ENCODE measurements at places on chromosomes 6 and 20.

- peaks cover 56% of the 10 kb centered on the region for H3K27me3 ChIP-seq
- no peak overlapping the region for H3K27ac ChIP-seq
- no peaks in the 10 kb centered on the region for H3K36me3 ChIP-seq
- H3K4me1 ChIP-seq: no peaks in the 10 kb centered on the region
These were observed 46.2 kb downstream of the PAK5 start for GRCh38 chr20:9792674-9793073.

- no peaks in the 10 kb centered on the region for H3K27me3 ChIP-seq
- H3K27ac ChIP-seq: peak overlapping the region; percentile 99
- H3K4me3 ChIP-seq: peak overlapping the region; percentile 97
- H3K4me1 ChIP-seq: peaks cover 28% of the 10 kb centered on the region
- DNase-seq: no peak
These were observed 860 bp upstream of the TMEM14C start for GRCh38 chr6:10721850-10722569.

DNA sequence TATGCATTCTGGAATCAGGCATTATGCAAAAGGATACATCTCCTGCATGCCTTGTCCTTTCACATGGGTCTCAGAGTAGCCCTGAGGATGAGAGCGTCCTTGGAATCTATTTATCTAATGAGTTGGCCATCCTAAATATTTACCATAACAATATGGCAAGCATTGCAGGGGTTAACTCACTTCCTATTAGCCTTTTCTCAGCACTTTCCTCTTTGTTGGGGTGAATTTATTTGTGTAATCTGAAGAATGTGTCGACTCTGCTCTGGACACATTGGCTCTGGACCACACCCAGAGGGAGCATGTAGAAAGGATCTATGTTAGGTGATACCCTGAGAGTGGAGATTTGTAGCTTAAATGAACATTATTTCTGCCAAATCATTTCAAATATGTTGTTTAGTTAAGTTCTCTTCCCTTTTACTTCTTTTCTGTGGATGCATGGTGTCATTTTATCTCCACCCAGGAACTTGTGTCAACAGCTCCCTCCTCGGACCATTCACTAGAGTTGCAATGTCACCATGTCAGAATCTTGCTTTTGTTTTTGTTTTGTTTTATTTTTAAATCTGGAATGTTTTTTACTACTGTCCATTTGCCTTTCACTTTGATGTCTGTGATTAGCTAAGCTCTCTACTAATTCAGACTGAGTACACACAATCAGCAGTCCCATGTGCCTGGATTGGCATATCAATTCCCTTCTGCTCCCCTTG, 757.0 kb upstream of the MMS22L start:
- no peak overlapping the region for H3K4me3 ChIP-seq
- H3K36me3 ChIP-seq: no peaks in the 10 kb centered on the region
- no peak overlapping the region for H3K27ac ChIP-seq
- H3K4me1 ChIP-seq: peaks cover 21% of the 10 kb centered on the region
- DNase-seq: no peak

- no peaks in the 10 kb centered on the region for H3K27me3 ChIP-seq
- peaks cover 35% of the 10 kb centered on the region for H3K4me1 ChIP-seq
- no peaks in the 10 kb centered on the region for H3K36me3 ChIP-seq
These were observed 16.4 kb upstream of the HMGN4 start for GRCh38 chr6:26521600-26522391.

DNA sequence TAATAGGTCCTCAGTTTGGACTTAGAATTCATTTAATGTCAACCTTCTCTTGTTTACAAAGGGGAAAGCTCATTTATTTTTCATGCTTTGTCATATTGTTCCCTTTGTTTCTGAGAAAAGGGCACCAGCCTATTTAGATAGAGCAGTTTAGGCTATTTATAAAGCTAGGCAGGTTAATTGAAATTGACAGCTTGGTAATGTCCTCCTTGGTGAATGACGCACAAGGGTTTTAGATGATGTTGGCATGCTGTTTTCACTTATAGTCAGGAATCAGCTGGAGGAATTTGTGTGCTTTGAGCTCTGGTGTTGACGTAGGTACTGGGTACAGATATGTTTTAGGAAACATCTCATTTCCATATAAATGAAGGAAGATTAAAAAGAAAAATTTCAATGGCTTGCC, 45.2 kb downstream of the BCKDHB start:
- H3K27me3 ChIP-seq: no peaks in the 10 kb centered on the region
- no peak for DNase-seq
- peak overlapping the region; percentile 44 for H3K27ac ChIP-seq
- peaks cover 7% of the 10 kb centered on the region for H3K4me1 ChIP-seq

DNA sequence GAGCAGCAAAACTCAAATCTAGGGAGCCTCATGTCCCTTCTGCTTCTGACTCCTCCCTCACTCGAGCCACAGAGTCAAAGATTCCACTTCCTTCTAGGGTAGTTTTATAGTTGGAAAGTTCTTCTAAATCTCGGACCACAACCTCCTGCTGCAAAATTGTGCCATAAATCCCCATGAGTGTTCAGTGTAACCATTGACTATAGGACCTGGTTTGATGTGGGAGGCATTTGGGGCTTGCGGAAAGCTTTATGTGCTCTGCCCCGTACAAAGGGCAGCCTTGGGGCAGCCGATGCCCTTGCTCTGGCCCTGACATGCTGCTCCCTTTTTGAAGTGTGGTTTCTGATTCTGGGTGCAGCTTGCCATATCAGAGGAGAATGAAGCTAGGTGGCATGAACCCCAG, 43.6 kb upstream of the IER3 start:
- H3K36me3 ChIP-seq: no peaks in the 10 kb centered on the region
- no peak for DNase-seq
- no peaks in the 10 kb centered on the region for H3K27me3 ChIP-seq
- H3K4me3 ChIP-seq: no peak overlapping the region

DNA sequence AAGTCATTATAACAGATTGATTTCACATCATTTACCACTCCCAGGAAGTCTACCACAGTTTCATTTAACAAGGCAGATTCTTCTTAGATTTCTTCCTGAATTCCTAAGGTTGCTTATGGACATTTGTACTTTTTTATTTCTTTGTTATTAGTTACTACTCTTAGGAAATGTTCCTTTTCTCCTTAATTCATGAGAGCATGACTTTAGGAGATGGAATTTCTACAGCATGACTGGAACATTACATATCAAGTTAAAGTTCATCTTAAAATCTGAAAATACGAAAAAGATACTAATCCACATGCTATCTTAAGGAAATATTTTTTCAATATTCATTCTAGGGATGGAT, 22.3 kb downstream of the CNKSR3 start:
- peaks cover 18% of the 10 kb centered on the region for H3K4me1 ChIP-seq
- no peak overlapping the region for H3K27ac ChIP-seq
- DNase-seq: no peak
- H3K4me3 ChIP-seq: no peak overlapping the region
- H3K27me3 ChIP-seq: no peaks in the 10 kb centered on the region
- no peaks in the 10 kb centered on the region for H3K36me3 ChIP-seq

DNA sequence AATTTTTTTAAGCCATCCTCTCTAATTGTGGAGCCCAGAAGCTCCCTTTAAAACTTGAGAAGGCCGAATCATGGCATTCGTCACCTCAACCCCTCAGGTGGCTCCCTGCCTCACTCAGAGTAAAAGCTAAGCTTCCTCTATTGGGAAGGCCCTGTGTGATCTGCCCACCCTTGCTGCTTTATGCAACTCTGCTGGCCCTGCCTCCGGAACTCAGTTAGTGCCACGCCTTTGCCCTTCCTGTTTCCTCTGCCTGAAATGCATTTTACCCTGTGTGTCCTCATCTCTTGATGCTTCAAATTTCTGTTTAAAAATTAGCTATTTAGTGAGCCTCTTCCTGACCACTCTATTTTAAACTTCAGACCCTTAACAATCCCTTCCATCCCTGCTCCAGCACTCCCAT, 5.7 kb downstream of the PACRG start:
- H3K36me3 ChIP-seq: no peaks in the 10 kb centered on the region
- no peak for DNase-seq
- no peak overlapping the region for H3K27ac ChIP-seq

- H3K27me3 ChIP-seq: no peaks in the 10 kb centered on the region
- no peak overlapping the region for H3K27ac ChIP-seq
- H3K4me3 ChIP-seq: no peak overlapping the region
These were observed 91.2 kb upstream of the SCGN start for GRCh38 chr6:25560865-25561264.

Data from mesothelial cell of epicardium (in vitro differentiated cells).